Ureter (tissue), 1 donor: ENCODE measurements at places on chromosomes 7 and 10. TPM values are rescaled to one million over a fixed set of nuclear protein-coding genes. Genes with fewer than 3 reads are reported as not detected.
A peak's percentile ranks its signal among the peaks of the same experiment; 100 is the strongest.

DNA sequence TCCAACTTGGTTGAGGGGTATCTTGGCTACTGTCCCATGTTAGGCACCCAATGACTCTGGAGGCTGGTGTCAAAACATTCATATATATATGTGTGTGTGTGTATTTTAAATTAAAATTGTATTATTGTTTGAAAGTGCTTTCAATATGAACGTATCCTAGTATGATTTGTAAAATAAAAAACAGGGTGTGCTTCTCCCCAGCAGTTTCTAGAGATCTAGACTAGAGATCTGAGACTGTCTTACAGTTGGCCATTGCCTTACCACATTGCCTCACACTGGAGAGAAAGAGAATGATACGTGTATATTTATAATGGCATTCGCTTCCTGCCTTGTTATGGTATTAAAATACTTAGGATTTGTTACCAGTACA, 1.2 kb downstream of the BAG3 start:
- no peak for DNase-seq

- no peak for DNase-seq
Measured at GRCh38 chr7:43163885-43164284, 51.4 kb downstream of the HECW1 start.

- no peak for DNase-seq
Measured at GRCh38 chr7:38681882-38682281, 50.7 kb upstream of the AMPH start.

GRCh38 chr7:28576656-28577055, 164.3 kb downstream of the CREB5 start:
- no peak for DNase-seq

GRCh38 chr7:88668591-88668990, 90.9 kb upstream of the ZNF804B start:
- DNase-seq, result no peak

DNA sequence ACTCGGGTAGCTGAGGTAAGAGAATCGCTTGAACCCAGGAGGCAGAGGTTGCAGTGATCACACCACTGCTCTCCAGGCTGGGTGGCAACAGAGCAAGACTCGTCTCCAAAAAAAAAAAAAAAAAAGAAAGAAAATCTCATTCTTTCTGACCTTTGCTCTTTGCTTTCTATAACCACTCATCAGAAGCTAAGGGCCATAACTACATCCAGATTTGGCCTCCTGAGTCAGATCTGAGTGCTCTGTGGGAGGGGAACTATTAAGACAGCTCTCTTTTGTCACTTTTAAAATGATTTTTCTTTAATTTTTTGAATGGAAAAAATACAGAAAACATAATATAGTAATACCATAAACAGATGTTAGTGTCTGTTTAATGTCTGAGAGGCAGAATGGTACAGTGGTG, 210.1 kb downstream of the KIAA1217 start:
- DNase-seq, result no peak

GRCh38 chr7:137282043-137282442, 61.5 kb downstream of the PTN start:
- DNase-seq, result no peak

DNA sequence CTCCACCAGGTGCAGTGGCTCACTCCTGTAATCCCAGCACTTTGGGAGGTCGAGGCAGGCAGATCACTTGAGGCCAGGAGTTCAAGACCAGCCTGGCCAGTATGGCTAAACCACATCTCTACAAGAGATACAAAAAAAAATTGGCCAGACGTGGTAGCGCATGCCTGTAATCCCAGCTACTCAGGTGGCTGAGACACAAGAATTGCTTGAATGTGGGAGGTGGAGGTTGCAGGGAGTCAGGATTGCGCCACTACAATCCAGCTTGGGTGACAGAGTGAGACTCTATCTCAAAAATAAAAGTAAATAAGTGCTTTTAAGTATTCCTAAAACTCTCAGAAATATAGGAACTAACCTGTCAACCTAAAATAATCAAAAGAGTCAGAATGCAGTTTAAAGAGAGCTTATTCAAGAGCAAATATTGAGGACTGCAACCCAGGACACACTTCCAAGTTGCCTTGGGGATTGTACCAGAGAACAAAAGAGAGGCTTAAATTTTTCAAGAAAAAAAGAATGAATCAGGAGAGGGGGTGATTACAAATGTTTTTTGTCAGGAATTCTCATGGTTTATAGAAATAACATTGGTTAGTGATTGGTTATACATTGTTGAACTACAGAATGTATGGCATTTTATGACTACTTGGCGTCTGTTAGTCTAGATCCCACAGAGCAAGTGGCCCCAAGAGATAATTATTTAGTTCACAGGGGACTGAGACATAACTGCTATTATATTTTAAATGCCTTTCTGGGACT, 33.2 kb upstream of the PPP1R9A start:
- no peak for DNase-seq

DNA sequence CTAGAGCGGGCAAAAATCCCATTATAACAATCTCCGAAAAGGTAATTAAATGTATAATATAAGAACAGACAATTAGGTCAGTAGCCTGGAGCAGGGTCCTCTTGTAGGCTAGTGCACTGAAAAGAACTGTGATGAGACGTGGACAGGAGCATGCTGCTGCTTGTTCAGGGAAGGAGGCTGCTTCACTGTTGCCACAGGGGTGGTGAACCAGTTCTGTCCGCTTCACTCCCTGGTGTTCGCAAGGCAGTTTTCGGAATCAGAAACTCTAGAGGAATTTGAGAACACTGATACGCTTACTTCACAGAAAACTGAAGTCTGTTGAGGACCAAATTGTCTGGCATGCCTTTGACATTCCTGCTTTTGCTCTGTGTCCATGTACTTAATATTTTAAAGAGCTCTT, 17.4 kb downstream of the ZNRF2 start:
- peak; percentile 63 for DNase-seq

- DNase-seq, result no peak
Measured at GRCh38 chr7:154906736-154907355, 96.1 kb downstream of the PAXIP1 start.

- DNase-seq, result no peak
Measured at GRCh38 chr7:70036695-70037094, 438.4 kb downstream of the AUTS2 start.

- DNase-seq, result no peak
Measured at GRCh38 chr7:103031781-103032180, 42.8 kb downstream of the FBXL13 start.

GRCh38 chr7:77238703-77239136, 39.1 kb upstream of the FGL2 start:
- no peak for DNase-seq

DNA sequence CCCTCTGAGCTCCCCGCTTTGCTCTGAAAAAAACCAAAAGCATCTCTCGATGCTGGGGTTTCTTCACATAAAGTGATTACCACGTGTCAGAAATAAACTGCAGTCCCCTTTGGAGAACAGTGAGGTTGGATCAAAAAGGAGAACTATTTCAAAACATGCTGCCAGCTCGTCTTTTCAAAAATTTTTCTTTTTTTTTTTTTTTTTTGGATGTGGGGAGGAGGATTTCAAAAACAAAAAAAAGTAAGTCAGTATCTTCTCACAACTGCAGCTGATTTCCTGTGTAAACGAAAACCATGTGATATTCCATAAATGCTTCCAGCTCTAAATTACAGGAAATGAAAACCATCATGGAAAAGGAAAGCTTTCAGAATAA, 155.0 kb upstream of the LYZL2 start:
- no peak for DNase-seq

GRCh38 chr10:132878091-132878729, 64.2 kb downstream of the CFAP46 start:
- DNase-seq, result peak; percentile 39

GRCh38 chr7:104453190-104453589, 124.8 kb downstream of the LHFPL3 start:
- no peak for DNase-seq

DNA sequence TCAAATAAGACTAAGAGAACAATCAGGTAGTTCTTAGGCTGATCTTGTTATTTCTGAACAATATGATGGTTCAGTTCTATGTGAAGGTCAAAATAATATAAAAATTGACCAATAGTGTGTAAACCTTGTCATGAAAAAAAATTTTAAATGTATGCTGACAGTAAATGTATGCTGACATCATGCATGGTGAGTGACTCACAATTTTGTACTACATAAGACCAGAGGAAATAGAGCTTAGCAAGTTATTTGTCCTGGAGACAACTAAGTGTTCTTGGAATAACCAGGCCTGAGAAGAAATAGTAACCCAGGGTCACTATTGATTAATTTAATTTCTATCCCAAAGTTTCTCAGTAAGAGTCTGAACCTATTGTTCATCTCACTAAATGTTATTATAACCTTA, 182.2 kb upstream of the PCDH15 start:
- DNase-seq, result no peak

DNA sequence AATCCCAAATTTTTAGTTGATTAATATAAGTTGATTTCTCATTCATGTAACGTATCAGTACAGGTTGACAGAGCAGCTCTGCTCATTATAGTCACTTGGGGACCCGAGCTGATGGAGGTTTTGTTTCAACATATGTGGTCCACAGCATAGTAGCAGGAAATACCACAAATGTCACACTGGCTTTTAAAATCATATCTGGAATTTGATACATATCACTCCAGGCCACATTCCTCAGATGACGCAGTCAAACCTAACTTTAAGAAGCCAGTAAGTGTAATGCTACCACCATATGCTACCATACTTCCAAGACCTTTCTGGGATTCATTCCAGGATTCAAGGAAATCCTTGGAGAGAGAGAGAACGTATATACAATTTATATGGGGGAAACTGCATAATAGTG, 156.3 kb downstream of the PHF14 start:
- no peak for DNase-seq

DNA sequence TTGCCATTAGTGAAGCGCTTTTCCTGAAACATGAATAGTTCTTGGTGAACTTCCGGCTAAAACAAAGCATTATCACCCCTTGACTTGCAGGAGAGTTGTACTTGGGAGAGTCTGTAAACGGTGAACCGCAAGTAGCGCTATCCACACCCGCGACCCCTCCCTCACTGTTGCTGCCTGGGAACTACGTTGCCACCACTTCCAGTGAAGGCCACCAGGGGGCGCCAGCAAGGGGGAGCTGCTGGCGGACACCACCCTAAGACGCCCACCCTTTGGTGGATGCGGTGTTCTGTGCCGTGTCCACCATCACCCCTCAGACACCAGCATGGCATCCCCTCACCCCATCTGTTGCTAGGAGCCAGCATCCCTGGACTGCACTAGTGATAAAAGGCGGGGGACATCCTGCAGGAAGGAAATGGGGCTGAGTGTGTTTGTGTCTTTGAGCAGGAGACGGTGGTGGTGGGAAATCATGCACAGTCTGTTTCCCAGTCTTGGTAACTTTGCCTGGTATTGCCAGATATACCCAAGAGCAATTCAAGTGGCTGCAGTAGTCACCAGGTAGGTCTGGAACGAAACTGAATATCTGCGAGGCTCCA, 298.2 kb downstream of the FRMD4A start:
- DNase-seq, result no peak

GRCh38 chr10:93749218-93749799, 8.4 kb upstream of the LGI1 start:
- no peak for DNase-seq

- DNase-seq, result no peak
Measured at GRCh38 chr10:111656066-111656465, 527.5 kb downstream of the GPAM start.

GRCh38 chr7:134905375-134905774, 80.9 kb upstream of the AGBL3 start:
- peak; percentile 56 for DNase-seq

DNA sequence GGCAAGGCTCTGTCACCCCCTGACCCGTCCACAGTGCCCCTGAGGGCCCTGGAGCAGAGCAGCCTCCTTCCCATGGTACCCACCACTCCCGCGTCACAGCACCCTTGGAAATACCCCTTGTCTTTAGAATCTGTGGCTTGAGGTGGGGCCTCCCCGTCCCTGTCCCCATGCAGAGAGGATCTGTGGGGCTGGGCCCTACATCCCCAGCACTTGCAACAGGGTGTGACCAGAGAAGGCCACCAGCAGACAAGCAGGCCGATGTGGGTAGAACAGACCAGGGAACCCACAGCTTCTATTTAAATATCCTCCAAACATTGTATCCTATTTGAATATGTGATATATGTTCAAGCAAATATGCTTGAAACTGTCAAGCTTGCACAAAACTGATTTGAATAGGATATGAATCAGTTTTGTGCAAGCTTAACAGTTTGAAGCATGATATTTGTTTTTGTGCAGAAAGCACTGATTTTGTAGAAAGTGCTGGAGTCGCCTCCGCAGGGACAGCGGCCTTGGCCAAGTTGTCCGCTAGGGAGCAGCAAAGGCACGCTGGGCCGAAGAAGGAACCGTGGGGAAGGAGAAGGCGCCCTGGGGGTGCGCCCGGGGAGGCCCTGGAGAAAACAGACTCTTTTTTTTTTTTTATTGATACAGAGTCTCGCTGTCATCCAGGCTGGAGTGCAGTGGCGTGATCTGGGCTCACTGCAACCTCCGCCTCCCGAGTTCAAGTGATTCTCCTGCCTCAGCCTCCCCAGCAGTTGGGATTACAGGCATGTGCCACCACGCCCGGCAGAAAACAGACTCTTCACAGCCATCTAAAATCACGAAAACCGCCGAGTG, 2.2 kb downstream of the CFAP46 start:
- no peak for DNase-seq

DNA sequence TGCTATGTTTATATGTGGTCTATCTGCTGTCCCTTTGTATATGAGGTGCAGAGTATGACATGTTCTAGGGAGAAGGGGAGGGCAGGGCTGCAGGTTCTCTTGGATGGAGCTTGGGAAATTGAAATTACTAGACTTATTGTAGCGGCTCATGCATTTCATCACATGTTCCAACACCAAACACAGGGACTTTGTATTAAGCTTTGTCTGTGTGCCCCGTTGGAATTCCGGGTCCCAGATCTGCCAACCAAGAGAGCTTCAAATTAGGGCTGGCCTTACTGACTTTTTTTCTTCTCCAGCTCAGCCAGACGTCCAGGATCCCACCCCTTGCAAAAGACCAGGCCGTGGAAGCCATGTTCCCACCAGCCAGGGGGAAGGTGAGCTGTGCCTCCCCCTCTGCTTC, 3.4 kb downstream of the ZNF789 start:
- no peak for DNase-seq

GRCh38 chr10:32976338-32976737, 18.3 kb upstream of the ITGB1 start:
- DNase-seq, result no peak

DNA sequence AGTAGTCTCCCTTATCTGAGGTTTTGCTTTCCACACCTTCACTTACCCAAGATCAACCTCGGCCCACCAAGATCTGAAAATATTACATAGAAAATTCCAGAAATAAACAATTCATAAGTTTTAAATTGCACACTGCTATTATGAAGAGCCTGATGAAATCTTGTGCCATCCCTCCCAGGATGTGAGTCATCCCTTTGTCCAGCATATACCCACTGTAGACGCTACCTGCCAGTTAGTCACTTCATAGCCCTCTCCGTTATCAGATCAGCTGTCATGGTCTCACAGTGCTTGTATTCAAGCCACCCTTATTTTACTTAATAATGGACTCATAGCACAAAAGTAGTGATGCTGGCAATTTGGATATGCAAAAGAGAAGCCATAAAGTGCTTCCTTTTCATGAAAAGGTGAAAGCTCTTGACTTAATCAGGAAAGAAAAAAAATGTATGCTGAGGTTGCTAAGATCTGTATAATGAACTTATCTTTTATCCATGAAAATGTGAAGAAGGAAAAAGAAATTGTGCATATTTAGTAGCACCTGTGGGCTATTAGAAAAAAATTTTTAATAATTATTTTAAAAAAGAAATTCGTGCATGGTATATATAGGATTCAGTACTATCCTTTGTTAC, 9.8 kb upstream of the MRPS16 start:
- DNase-seq, result no peak

- DNase-seq, result no peak
Measured at GRCh38 chr7:20541608-20542349, 73.7 kb upstream of the ABCB5 start.

Gene ZNF775
- total RNA-seq, result 3.6 TPM

Gene SERPINE1
- total RNA-seq, result 4.3 TPM

Gene RNF32
- 1.4 TPM for total RNA-seq

Gene SLIT1
- 0.34 TPM for total RNA-seq

Gene STN1
- 49.3 TPM for total RNA-seq

Gene IDE
- total RNA-seq, result 55.2 TPM
